CD4-positive, alpha-beta T cell treated with Interleukin-15 for 1 hour (primary cell): ENCODE measurements at places on chromosomes 13 and 19.

- DNase-seq, result no peak
Observed at GRCh38 chr13:30798776-30799355, 63.5 kb downstream of the ALOX5AP start.

GRCh38 chr13:95540888-95541287, 11.6 kb upstream of the CLDN10 start:
- DNase-seq, result no peak

GRCh38 chr13:20475927-20476691, 49.5 kb downstream of the CRYL1 start:
- peak; percentile 78 for DNase-seq

GRCh38 chr13:45336025-45336800, 4.8 kb downstream of the TPT1 start:
- DNase-seq, result no peak

DNA sequence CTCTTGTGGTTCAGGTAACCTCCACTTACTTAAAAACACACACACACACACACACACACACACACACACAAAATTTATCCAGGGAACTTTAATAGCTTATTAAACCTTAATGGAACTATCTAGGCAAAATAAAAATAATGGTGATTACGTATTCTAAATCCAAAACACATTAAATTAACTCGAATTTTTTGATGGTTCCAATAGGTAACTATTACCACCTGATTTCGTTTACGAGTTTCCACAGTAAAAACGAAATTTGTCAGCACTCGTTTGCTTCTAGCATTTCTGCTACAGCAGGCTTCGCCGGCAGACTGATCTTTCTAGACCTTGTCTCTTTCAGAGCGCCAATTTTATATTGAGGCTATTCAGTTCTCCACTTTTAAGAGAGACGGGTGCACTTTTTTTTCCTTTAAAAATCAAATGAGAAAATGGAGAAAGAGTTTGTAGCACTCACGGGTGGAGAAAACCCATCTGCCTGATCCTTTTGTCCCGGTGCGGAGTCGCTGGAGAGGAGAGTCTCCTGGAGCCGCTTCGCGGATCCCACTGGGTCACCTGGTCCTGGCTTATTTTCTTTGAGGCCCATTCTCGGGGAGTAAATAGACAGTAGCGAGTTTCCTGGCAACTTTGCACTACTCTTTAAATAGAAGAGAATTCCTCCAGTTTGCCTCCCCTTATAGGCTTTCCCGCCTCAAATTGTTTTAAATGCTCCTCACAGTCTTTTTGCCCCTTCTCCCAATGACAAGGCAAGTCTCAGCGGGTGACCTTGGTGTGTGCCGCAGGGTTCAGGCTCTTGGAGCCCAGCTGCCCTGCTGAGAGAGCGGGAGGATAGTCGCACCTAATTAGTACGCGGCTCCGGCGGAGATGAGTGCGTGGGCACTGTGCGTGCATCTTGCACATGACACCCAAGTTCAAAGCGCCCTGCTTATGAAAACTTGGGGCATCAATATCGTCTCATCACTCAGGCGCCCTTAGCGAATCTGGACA, 117.0 kb downstream of the KCNRG start:
- DNase-seq, result no peak

DNA sequence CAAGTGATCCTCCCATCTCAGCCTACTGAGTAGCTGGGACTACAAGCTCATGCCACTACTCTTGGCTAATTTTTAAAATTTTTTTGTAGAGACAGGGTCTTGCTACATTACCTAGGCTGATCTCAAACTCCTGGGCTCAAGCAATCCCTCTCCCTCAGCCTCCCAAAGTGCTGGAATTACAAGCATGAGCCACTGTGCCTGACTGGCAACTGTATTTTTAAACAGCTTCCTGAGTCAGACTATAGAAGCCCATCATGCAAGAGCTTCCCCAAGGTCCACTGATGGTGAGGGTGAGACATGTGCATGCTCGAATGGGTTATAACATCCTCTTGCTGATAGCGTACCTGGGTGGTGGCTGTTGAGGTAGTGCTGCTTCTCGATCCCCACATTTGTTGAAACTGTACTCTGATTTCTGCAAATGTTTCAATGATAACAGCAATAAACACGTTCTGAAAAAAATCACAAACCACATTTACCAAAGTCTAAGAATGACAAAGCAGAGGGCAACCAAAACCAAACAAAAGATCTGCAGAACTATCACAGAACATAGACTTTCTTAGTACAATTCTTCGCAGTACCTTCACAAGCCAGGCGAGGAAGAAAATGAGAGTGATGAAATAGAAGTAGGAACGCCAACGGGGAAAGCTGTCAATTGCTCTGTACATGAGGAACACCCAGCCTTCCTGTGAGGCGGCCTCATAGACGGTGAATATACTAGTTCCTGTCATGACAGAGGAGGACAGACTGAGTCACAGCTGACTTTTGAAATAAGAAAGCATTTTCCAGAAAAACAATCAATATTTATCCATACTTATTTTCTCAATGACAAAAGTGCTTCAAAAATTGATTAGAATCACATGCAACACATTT, 124.4 kb downstream of the NALCN start:
- no peak for DNase-seq

DNA sequence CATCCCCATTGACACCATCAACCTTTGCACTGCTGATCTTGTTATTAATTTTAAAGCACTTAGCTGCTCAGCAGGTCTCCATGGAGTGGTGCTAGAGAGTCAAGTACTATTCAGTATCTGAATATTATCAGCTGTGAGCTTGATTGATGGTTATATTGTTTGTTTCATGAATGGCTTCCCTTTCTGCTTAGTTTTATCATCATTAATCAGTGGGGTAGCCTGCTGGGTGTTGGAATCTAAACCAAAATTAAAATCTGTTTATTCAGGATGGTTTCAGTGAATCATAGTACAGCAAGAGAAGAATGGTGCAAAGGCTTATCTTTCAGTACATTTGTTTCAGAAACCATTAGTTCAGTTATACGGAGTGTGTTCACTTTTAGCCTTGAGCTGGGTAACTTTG, 42.5 kb upstream of the SCEL start:
- DNase-seq, result no peak

DNA sequence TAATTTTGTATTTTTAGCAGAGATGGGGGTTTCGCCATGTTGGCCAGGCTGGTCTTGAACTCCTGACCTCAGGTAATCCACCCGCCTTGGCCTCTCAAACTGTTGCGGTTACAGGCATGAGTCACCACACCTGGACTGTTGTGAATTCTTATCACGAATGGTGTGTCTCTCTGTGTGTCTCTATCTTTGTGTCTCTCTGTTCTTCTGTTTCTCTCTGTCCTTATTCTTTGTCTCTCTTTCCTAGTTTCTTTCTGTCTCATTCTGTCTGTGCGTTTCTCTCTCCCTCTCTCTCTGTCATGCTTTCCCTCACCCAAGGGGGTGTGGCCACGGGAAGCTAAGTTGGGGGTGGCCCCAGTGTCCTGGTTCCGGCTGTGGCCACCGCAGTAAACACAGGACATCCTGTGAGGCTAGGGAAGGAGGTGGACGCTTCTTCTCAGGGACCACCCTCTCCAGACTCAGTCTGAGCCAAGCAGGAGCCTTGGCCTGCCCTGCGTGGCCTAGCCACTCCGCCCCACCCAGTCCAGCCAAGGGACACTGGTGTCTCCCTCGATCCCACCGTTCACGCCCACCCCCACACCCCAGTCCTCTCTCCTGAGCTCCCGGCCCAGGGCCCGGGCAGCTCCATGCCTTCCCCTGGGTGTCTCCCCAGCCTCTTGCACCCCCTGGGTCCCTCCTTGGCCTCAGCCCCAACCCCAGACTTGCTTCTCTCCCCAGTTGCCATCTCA, 3.9 kb upstream of the PRX start:
- DNase-seq, result no peak

DNA sequence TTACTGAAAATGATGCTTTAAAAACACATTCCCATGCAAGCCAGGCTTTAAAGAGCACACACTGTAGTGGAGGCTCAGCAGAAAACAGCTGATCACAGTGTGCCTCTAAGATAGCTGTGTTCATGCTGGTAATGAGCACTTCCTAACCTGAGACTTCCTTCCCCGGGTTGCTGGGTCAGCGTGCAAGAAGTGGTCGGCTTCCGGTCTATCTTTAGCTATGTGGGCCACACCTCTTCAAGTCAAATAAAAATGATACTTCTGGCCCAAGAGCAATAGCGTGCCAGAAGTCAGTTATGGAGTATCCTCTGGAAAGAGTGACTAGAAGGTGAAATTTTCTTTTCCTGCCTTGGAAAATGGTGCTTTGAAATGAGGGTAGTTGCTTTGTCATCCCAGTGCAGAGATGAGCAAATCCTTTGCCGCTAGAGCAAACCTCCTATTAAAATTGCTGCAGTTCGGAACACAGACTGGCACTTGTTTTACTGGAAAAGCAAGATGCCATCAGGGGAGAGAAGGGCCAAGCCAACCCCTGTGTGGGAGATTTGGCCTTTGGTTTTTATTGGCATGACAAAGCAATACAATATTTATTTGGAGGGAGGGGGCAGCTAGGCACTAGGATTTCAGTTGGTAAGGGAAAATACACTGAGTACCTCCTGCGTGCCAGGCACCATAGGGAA, 64.2 kb downstream of the ARHGAP35 start:
- no peak for DNase-seq

DNA sequence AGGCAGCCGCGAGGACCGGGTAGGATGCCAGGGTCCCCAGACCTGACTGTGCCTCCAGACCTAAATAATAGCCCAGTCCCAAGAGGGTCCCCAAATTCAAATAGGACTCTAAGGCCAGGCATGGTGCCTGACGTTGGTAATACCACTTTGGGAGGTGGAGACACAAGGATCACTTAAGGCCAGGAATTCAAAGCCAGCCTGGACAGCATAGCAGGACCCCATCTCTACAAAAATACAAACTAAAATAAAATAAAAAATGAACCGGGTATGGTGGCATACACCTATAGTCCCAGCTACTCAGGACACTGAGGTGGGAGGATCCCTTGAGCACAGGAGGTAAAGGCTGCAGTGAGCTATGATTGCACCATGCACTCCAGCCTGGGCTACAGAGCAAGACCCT, 5.4 kb upstream of the APLP1 start:
- DNase-seq, result no peak

DNA sequence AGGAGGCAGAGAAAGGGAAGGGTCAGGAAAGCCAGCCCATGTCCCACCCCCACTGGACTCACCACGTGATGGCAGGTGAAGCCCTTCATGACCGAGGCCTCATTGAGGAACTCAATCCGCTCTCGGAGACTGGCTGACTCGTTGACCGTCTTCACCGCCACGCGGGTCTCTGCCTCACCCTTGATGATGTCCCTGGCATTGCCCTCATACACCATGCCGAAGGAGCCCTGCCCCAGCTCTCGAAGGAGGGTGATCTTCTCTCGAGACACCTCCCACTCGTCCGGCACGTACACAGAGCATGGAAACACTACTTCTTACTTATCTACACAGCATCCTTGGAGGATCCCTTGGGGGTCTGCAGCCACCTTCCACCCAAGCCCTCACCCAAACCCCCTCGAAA, 55.7 kb downstream of the ZNF557 start:
- no peak for DNase-seq

GRCh38 chr13:92947770-92948434, 278.7 kb upstream of the GPC6 start:
- no peak for DNase-seq

GRCh38 chr19:29831041-29831548, 19.3 kb downstream of the CCNE1 start:
- DNase-seq, result peak; percentile 78

GRCh38 chr13:26614721-26615120, 57.2 kb downstream of the WASF3 start:
- DNase-seq, result no peak

DNA sequence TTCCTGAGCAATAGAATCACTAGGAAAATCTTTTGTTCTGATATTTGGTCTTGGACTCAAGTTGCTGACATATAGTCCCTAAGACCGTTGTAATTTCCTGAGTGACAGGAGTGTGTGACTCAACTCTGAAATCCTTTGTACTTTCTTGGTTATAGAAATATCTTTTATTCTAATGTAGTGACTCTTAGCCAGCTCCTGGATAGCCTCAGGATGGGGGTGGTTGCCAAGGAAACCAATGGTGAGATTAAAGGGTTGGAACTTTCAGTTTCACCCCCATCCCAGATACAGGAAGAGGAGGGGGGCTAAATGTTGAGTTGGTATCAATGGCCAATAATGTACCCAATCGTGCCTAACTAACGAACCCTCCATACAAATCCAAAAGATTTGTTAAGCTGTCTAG, 41.8 kb downstream of the MBD3L2B start:
- no peak for DNase-seq

DNA sequence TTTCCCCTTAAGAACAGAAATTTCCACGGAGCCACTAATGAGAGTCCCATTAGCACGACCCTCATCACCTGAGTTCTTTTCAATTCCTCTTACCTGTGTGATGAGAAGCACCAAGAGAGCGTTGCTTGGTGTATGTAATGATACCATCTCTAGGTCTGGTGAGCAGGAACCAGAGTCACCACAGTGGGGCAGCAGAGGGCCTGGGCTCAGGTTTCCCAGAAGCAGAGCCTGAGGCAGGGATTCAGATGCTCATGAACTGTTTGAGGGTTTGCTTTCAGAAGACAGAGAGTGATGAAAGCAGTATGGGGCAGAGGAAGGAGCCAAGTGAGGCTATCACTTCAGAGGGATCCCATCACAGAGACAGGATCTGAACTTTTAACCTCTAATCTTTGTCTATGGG, 3.1 kb upstream of the PTPRH start:
- peak; percentile 32 for DNase-seq

DNA sequence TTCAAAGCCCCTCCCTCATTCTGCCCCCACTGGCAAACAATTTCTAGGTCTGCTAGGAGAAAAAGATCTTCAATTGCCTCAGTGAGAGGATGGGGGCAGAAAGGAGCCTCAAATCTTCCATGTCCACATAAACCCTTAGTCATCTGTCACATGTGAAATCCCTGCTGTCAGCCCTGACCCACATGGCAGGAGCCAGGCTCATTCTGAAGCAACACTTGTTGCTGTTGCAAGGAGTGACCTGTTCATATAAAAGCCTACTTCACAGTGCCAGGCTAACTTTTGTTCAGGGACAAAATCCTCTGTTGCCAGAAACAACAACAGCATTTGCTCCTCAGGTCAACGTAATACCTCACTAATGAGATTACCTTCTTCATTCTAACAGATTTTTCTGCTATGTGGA, 70.5 kb downstream of the IRS2 start:
- peak; percentile 45 for DNase-seq

GRCh38 chr19:17005000-17005399, 21.6 kb downstream of the CPAMD8 start:
- DNase-seq, result no peak

GRCh38 chr19:1213391-1214286, 8.1 kb downstream of the STK11 start:
- peak; percentile 82 for DNase-seq

DNA sequence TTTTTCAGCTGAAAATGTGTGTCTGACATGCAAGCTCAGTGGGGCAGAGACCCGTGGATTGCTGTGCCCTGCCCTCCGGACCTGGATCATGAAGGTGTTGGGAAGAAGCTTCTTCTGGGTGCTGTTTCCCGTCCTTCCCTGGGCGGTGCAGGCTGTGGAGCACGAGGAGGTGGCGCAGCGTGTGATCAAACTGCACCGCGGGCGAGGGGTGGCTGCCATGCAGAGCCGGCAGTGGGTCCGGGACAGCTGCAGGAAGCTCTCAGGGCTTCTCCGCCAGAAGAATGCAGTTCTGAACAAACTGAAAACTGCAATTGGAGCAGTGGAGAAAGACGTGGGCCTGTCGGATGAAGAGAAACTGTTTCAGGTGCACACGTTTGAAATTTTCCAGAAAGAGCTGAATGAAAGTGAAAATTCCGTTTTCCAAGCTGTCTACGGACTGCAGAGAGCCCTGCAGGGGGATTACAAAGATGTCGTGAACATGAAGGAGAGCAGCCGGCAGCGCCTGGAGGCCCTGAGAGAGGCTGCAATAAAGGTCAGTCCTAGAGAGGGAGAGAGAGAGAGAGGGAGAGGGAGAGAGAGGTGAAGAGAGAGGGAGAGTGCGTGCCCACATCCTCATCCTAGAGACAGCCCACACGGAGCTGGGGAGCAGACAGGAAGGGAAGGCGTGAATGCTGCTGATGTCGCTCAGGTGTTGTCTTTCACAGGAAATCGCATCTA, 5.1 kb upstream of the DCUN1D2 start:
- DNase-seq, result no peak
